CD8-positive, alpha-beta memory T cell (primary cell): ENCODE measurements at places on chromosomes 7 and 10.

DNA sequence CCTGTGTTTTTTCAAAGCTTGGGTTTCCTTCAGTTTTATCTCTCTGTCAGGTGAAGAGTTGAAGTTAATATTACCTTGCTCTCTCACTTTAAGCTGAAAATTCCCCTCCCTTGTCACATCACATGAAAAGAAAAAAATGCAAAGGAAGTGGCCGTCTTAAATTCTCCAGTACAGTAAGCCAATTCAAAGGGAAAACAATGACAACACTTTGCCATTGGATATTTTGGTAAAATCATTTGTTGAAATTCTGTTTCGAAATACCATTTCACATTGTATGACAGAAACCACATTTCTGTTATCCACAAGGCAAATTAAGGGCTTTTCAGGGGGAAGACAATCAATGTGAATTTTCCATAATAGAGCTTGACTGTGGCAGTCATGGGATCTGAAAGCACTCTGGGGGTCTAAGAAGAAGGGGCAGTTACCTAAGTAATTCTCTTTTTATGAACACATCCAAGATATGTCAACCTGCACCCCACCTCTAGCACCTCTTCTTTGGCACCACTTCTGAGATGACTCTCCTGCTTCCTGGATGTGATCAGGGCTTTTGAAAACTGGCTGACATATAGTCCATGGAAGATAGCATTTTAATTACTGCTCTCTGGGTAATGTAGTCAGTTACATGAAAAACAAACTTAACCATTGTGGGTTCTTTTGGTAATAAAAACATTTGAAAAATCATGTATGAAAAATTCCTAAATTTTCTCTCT lies 63.8 kb downstream of the ENTPD1 start:
- DNase-seq: no peak

DNA sequence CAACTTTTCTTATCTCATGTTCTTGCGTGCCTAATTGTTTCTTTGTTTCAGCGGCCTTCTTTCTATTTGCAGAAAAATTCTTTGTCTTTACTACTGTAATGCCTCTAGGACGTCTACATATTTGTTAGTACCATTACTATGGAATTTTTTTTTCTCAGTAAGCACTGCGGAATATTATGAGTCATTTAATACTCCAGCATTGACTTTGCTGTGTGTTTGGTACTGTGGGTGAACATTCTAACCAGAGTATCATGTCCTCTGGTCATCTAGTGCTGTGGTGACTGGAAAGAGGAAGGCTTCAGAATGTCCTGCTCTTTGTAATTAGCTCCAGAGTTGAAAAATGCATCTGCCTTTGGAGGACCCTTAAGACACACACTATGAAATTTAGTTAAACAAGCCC lies 58.5 kb upstream of the FERD3L start:
- no peak for DNase-seq

DNA sequence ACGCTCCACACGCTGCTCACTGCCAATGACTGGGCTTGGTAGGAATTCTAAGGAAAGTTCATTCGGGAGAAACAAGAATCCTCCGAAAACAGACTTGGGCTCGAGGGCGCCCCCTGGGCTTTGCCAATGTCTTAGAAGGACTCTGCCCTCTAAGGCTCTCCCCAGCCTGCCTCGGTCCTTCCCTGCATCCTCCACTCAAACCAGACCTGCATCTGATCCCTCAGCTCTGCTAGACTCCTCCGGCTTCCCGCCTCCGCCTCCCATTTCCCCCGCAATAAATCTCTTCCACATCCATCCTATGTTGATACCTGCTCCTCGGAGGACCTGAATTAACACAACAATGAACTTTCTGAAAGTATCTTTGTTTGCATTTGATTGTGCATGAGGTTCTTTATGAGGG lies 177.6 kb downstream of the PLPP4 start:
- no peak for DNase-seq

- no peak for DNase-seq
Measured at GRCh38 chr10:126119599-126119998, 223.2 kb downstream of the FANK1 start.
